Activated T-helper 2 cell treated with anti-CD3 and anti-CD28 coated beads, Interferon-gamma antibody, Interleukin-2, Interleukin-4, amounts not matched to agents 10 μg/mL and 5 μg/mL and 100 μg/mL, durations not matched to agents 14 hours and 24 hours and 36 hours (primary cell): ENCODE measurements at places on chromosomes 3 and 15. TPM values are rescaled to one million over a fixed set of nuclear protein-coding genes. Genes with fewer than 3 reads are reported as not detected.

- H3K27ac ChIP-seq = no peak overlapping the region
- no peak overlapping the region for H3K4me3 ChIP-seq
- H3K27me3 ChIP-seq = peaks cover 3% of the 10 kb centered on the region
- no peaks in the 10 kb centered on the region for H3K36me3 ChIP-seq
These were observed 146.9 kb downstream of the CD47 start for GRCh38 chr3:107943786-107944523.

- H3K27me3 ChIP-seq = peaks cover 9% of the 10 kb centered on the region
- no peak overlapping the region for H3K4me3 ChIP-seq
- no peak for DNase-seq
- H3K36me3 ChIP-seq = no peaks in the 10 kb centered on the region
These were observed 19.7 kb upstream of the RORA start for GRCh38 chr15:61248790-61249189.

- no peak overlapping the region for H3K4me3 ChIP-seq
- no peak for DNase-seq
- H3K27ac ChIP-seq = no peak overlapping the region
- no peaks in the 10 kb centered on the region for H3K36me3 ChIP-seq
- H3K4me1 ChIP-seq = no peaks in the 10 kb centered on the region
These were observed 494.3 kb upstream of the KCNMB2 start for GRCh38 chr3:178041931-178042330.

- no peak for DNase-seq
- H3K4me3 ChIP-seq = no peak overlapping the region
- H3K4me1 ChIP-seq = no peaks in the 10 kb centered on the region
- H3K27ac ChIP-seq = no peak overlapping the region
These were observed 91.7 kb downstream of the CEMIP start for GRCh38 chr15:80870893-80871292.

- H3K4me1 ChIP-seq = peaks cover 61% of the 10 kb centered on the region
- H3K27me3 ChIP-seq = no peaks in the 10 kb centered on the region
- no peaks in the 10 kb centered on the region for H3K36me3 ChIP-seq
- H3K27ac ChIP-seq = peak overlapping the region; percentile 7
These were observed 501.7 kb downstream of the SHQ1 start for GRCh38 chr3:72346526-72346926.

- no peak overlapping the region for H3K27ac ChIP-seq
- DNase-seq = no peak
- no peaks in the 10 kb centered on the region for H3K4me1 ChIP-seq
- peaks cover 7% of the 10 kb centered on the region for H3K27me3 ChIP-seq
- H3K4me3 ChIP-seq = no peak overlapping the region
These were observed 54.1 kb downstream of the EXOG start for GRCh38 chr3:38549957-38550840.

- no peaks in the 10 kb centered on the region for H3K27me3 ChIP-seq
- no peak overlapping the region for H3K4me3 ChIP-seq
- no peak for DNase-seq
- peak overlapping the region; percentile 62 for H3K27ac ChIP-seq
These were observed 3.8 kb downstream of the CMTM7 start for GRCh38 chr3:32395496-32395895.

- no peak overlapping the region for H3K27ac ChIP-seq
- H3K4me3 ChIP-seq = no peak overlapping the region
- peaks cover 8% of the 10 kb centered on the region for H3K27me3 ChIP-seq
- DNase-seq = no peak
These were observed 59.1 kb upstream of the IQSEC1 start for GRCh38 chr3:13132281-13132680.

GRCh38 chr15:64193971-64194370, 31.1 kb upstream of the PPIB start:
- H3K4me3 ChIP-seq = no peak overlapping the region
- peaks cover 42% of the 10 kb centered on the region for H3K36me3 ChIP-seq
- H3K27me3 ChIP-seq = no peaks in the 10 kb centered on the region
- no peak for DNase-seq
- no peak overlapping the region for H3K27ac ChIP-seq

DNA sequence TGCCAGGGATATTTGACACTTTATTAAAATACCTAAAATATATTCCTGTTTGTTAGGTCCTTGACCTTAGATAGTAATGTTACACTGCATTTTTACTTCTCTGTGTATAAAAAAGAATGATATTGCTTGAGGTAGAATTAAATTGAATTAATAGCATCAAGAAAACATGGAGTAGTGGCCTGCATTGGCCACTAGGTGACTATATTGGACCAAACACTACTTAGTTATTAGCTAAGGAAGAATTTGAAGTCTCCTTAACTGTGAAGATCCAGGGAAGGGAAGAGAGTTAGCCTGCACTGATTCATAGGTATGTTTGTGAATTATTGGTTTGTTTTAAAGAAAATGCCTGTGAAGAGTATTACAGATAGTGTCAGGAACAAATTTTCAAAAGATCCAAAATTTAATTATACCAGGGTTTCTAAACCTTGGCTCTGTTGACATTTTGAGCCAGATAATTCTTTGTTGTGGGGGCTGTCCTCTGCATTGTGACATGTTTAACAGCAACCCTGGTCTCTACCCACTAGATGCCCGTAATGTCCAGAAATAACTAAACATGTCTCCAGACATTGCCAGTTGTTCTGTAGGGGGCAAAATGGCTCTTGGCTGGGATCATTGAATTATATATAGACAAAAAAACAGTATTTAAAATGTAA, 103.6 kb upstream of the THSD4 start:
- no peak overlapping the region for H3K4me3 ChIP-seq
- no peak overlapping the region for H3K27ac ChIP-seq
- peaks cover 9% of the 10 kb centered on the region for H3K27me3 ChIP-seq
- H3K4me1 ChIP-seq = no peaks in the 10 kb centered on the region
- H3K36me3 ChIP-seq = no peaks in the 10 kb centered on the region
- no peak for DNase-seq

GRCh38 chr3:39413691-39414420, 7.3 kb downstream of the RPSA start:
- H3K4me1 ChIP-seq = peaks cover 30% of the 10 kb centered on the region
- peaks cover 62% of the 10 kb centered on the region for H3K36me3 ChIP-seq
- H3K27ac ChIP-seq = peak overlapping the region; percentile 24
- peaks cover 2% of the 10 kb centered on the region for H3K27me3 ChIP-seq
- DNase-seq = no peak
- H3K4me3 ChIP-seq = no peak overlapping the region

GRCh38 chr3:3699816-3700633, 99.2 kb upstream of the LRRN1 start:
- no peak for DNase-seq
- no peaks in the 10 kb centered on the region for H3K4me1 ChIP-seq
- no peak overlapping the region for H3K4me3 ChIP-seq

Gene RHCG
- total RNA-seq = not detected in 2 replicates

Gene B4GALT4
- 17.2 and 20.1 TPM in 2 replicates for total RNA-seq
